ENCODE measurements at places on chromosomes 5 and 9.

GRCh38 chr5:44312374-44312773 lies 76.8 kb downstream of the FGF10 start:
- DNase-seq = no peak

GRCh38 chr9:71819115-71819739 lies 50.9 kb upstream of the CEMIP2 start:
- DNase-seq = no peak

- DNase-seq = no peak
Measured at GRCh38 chr9:75889577-75889976, 896 bp upstream of the PCSK5 start.

GRCh38 chr5:65892801-65893200 lies 33.6 kb upstream of the ERBIN start:
- no peak for DNase-seq

- no peak for DNase-seq
Measured at GRCh38 chr9:21991072-21991959, 2.9 kb downstream of the CDKN2A start.

DNA sequence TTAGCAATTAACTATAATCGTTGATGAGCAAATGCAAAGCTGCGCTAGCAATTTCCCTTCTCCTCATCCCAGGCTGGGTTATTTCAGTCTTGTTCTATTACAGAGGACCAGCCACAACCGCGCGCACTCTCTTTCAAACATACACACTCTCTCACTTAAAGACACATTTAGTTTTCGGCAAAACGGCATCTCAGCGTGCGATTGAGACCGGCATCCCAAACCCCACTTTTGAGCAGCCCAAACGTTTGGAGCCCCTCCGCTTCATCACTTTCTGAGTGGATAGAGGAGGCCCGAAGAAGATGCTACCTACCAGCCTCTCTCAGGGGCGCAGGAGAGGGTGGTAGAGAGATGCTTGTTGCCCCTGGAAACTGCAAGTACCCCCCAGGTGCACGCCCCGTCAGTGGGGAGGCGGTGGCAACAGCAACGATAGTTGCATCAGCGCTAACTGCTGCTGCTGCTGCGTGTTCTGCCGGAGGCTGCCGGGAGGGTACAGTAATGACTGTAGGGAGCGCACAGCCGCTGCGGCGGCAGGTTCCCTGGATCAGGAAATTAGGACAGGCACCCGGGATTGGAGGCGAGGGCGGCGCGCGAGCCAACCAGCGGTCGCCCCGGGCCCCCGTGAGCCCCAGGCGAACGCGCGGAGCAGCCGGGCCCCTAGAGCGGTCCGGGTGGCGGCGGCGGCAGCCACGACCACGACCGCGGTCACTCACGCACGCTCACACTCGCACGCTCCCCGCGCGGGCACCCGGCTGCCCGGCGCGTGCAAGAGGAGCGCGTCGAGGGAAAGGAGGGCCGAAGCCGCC lies 467 bp upstream of the VLDLR start:
- DNase-seq = peak; percentile 96

DNA sequence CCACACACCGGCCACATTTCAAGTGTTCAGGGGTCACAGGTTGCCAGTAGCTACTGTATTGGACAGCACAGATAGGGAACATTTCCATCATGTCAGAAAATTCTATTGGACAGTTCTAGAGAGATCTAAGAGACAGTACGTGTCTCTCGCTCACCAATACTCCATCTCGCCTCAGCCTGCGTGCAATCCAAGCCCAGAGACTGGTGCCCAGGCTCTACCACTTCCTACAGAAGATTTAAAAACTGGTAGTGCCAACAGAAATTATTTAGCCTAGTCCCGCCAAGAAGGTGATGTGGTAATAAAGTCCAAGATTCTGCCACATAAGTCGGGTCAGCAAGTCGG lies 390 bp upstream of the SNX2 start:
- DNase-seq = no peak
